ENCODE measurements at places on chromosomes 16 and 17. TPM values are rescaled to one million over a fixed set of nuclear protein-coding genes. Genes with fewer than 3 reads are reported as not detected.

Gene FOXC2
- 16.8 TPM for total RNA-seq

Gene TPSD1
- not detected for total RNA-seq

Gene PRM1
- not detected for total RNA-seq

Gene PRSS27
- total RNA-seq = 6.3 TPM

Gene ZG16B
- total RNA-seq = 6.9 TPM

Gene UNC13D
- 7.6 TPM for total RNA-seq

Measured in MCF 10A (cell line).